ENCODE measurements at places on chromosomes 16 and 17.

DNA sequence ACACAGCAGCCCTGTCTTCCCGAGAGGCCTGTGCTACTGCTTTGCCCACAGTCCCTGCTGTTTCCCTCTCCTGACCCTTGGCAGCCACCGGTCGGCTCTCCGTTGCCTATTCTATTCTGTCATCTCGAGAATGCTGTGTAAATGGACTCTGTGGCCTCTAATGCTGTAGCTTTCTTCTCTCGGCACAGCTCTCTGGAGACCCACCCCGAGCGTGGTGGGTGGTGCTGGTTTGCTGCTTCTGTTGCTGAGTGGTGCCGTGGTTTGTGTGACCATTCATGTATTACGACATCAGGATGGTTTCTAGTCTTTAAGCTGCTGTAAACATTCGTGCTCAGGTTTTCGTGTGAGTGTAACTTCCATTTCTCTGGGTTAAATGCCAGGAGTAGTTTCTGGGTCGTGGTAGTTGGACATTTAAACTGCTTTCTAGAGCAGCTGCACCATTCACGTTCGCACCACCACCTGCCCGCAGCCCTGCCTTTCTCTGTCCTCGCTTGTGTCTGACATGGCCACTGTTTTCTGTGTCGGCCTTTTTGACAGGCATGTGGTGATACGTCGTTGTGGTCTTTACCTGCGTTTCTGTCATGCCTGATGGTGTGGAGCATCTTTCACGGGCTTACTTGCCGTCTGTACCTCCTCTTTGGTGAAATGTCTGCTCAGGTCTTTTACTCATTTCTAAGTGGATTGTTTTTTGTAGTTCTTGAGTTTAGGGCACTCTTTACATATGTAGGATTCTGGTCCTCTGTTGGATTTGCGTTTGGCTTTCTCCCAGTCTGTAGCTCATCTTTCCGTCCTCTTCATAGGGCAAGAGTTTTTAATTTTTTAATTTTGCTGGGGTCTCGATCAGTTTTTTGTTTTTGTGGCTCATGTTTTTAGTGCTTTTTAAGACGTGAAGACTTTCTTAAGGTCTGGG, 47.7 kb upstream of the ZNF750 start:
- no peak for DNase-seq

DNA sequence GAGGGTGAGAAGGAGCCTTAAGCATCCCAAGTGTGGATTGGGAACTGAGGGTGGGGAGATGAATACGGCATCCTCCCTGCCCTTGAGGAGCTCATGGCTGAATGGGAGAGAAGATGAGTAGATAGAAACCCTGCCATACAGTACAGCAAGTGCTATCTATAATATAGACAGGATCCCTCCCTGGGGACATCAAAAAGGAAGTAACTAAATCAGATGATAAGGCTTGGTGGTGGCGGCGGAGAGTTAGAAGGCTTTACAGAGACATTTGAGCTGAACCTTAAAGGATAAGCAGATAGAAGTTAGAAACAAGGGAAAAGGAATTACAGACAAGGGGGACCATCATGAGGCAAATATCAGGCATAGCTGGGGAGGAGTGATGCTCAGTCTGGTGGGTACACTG, 67.5 kb upstream of the TMEM132E start:
- no peak for DNase-seq

GRCh38 chr16:66741169-66741900, 10.1 kb downstream of the DYNC1LI2 start:
- DNase-seq: no peak

DNA sequence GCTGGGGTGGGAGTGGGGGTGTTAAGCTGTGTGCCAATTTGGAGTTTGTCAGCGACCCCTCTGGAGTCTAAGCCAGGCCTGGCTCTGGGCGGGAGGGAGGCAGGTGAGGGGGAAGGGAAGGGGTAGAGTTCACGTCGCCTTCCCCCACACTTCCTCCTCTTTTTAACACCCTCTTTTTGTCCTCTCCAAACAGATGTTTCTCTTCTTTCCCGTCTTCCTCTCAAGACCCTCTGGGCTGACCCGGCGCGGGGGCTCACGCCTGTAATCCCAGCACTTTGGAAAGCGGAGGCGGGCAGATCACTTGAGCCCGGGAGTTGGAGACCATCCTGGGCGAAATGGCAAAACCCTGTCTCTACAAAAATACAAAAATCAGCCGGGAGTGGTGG, 3.3 kb downstream of the HOXB1 start:
- DNase-seq: no peak

DNA sequence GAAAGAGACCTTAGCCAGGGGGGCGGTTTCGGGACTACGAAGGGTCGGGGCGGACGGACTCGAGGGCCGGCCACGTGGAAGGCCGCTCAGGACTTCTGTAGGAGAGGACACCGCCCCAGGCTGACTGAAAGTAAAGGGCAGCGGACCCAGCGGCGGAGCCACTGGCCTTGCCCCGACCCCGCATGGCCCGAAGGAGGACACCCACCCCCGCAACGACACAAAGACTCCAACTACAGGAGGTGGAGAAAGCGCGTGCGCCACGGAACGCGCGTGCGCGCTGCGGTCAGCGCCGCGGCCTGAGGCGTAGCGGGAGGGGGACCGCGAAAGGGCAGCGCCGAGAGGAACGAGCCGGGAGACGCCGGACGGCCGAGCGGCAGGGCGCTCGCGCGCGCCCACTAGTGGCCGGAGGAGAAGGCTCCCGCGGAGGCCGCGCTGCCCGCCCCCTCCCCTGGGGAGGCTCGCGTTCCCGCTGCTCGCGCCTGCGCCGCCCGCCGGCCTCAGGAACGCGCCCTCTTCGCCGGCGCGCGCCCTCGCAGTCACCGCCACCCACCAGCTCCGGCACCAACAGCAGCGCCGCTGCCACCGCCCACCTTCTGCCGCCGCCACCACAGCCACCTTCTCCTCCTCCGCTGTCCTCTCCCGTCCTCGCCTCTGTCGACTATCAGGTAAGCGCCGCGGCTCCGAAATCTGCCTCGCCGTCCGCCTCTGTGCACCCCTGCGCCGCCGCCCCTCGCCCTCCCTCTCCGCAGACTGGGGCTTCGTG, at the start of gene MAPT:
Gene MAPT, plus strand, starts transcription at position 533 of the 763 bp plus-strand sequence. CDS start 67,784 bp downstream, outside the sequence.
- peak; percentile 41 for DNase-seq

All from stimulated activated CD8-positive, alpha-beta memory T cell treated with anti-CD3 and anti-CD28 coated beads, Interleukin-7, amount 100 ng/mL, for 1 hour (primary cell).